H9 (cell line): ENCODE measurements at places on chromosomes 13 and 19. TPM values are rescaled to one million over a fixed set of nuclear protein-coding genes. Genes with fewer than 3 reads are reported as not detected.
A peak's percentile ranks its signal among the peaks of the same experiment; 100 is the strongest.

- H3K4me1 ChIP-seq: no peaks in the 10 kb centered on the region
- no peak overlapping the region for H3K27ac ChIP-seq
- H3K36me3 ChIP-seq: no peaks in the 10 kb centered on the region
- no peaks in the 10 kb centered on the region for H3K27me3 ChIP-seq
- no peak for DNase-seq
Measured at GRCh38 chr13:21608961-21609360, 5.0 kb upstream of the MICU2 start.

DNA sequence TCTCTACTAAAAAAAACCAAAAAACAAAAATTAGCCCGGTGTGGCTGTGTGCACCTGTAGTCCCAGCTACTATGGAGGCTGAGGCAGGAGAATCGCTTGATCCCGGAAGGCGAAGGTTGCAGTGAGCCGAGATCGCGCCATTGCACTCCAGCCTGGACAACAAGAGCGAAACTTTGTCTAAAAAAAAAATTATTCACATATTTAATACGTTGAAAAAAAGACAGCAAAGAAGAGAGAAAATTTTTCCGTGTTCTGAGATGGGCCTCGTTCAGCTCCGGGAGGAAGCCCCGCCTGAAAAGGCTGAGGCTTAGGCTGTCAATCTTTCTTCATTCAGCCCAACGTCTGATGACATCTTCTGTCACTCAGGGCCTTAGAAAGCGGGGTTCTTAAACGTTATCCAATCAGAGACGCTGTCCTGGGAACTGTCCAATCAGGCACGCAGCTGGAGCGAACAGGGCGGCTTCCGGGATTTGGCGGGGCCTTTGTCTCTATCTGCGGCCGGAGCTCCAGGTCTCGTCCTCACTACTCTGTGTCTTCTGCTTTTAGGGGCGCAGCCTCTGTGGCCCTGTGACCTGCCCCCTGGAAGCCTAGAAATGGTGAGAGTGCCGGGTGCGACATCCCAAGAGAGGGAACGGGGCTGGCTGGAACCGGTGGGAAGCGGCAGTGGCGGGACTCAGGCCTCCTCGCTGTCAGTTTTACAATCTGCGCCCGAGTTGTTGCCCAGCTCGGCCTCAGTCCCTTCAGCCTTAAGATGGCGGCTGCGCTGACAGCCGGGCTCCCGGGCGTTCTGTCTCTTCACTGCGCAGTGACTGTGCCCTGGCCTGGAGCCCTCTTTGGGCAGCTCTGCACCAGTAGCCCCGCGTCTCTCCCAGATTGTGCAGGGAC, at the start of gene ZNF726:
ZNF726 (plus strand) TSS at position 485 of the 885 bp plus-strand sequence; CDS start at position 594, 109 bp downstream.
- no peak for DNase-seq
- H3K27ac ChIP-seq: no peak within 1 kb of the TSS
- no peaks in the 10 kb centered on the region; the same call in 1 of the 2 replicates for H3K4me1 ChIP-seq

GRCh38 chr13:73598020-73598712, 536.0 kb downstream of the KLF12 start:
- no peak overlapping the region for H3K4me3 ChIP-seq
- H3K4me1 ChIP-seq: no peaks in the 10 kb centered on the region
- no peak overlapping the region for H3K27ac ChIP-seq
- DNase-seq: no peak

Gene FPR1
- not detected in 2 replicates for total RNA-seq

DNA sequence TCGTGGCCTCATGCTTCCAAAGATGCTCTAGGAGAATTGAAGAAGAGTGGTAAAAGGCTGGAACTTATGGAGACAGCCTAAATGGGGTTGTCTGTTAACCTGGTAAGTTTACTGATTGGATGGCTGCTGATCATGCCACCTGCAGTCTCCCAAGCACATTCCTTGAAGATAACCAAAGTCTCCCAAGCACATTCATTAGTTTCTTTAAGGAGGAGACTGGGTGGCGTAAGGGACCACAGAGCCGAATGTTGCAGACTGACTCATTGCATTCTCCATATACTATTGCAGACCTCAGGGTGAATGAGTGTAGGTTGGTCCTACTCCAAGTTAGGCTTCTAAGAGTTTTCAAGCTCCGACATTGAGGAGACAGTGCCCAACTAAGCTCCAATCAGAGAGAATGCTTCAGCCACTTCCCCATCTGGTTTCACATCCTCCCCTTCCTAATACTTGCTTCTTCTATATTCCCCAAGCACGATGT, at the start of gene IGFL3:
IGFL3 (minus strand) TSS at position 51 of the 478 bp plus-strand sequence; CDS start at position 12, 39 bp downstream.
- no peaks in the 10 kb centered on the region for H3K27me3 ChIP-seq
- no peaks in the 10 kb centered on the region for H3K4me1 ChIP-seq
- no peak within 1 kb of the TSS for H3K27ac ChIP-seq

- H3K36me3 ChIP-seq: no peaks in the 10 kb centered on the region; the same call in 1 of the 3 replicates
- H3K4me1 ChIP-seq: no peaks in the 10 kb centered on the region
- H3K27ac ChIP-seq: no peak overlapping the region
- DNase-seq: peak; percentile 84
- peak overlapping the region; percentile 97 for H3K4me3 ChIP-seq
Measured at GRCh38 chr19:4971424-4971793, 2.5 kb downstream of the KDM4B start.

GRCh38 chr19:43555185-43555770, 20.0 kb downstream of the XRCC1 start:
- no peaks in the 10 kb centered on the region for H3K4me1 ChIP-seq
- H3K36me3 ChIP-seq: peaks cover 49% of the 10 kb centered on the region
- no peak overlapping the region for H3K4me3 ChIP-seq
- H3K27me3 ChIP-seq: no peaks in the 10 kb centered on the region

Gene CABP5
- total RNA-seq: not detected in 2 replicates

GRCh38 chr19:42129399-42130253, 2.6 kb downstream of the POU2F2 start:
- H3K27me3 ChIP-seq: no peaks in the 10 kb centered on the region
- H3K36me3 ChIP-seq: no peaks in the 10 kb centered on the region
- no peak overlapping the region for H3K27ac ChIP-seq
- DNase-seq: no peak

DNA sequence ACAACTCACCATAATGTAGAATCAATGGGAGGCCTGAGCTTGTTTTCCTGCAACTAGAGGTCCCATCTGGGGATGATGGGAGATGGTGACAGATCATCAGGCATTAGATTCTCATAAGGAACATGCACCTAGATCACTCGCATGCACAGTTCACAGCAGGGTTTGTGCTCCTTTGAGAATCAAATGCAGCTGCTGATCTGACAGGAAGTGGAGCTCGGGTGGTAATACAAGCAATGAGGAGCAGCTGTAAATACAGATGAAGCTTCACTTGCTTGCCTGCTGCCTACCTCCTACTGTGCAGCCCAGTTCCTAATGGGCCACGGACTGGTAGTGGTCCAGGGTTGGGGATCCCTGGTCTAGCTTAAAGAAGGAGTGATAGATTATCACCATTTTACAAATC, 33.0 kb downstream of the KPNA3 start:
- no peak overlapping the region for H3K27ac ChIP-seq
- H3K4me1 ChIP-seq: no peaks in the 10 kb centered on the region
- DNase-seq: no peak
- no peak overlapping the region for H3K4me3 ChIP-seq
